Stimulated activated CD8-positive, alpha-beta memory T cell treated with anti-CD3 and anti-CD28 coated beads, Interleukin-4, amount 100 ng/mL, for 4 hours (primary cell): ENCODE measurements at places on chromosomes 7 and 10.

GRCh38 chr10:124699471-124700292 is 44.5 kb downstream of the FAM53B start:
- DNase-seq = no peak

- DNase-seq = no peak
Observed at GRCh38 chr7:6035165-6035564, 4.0 kb downstream of the ANKRD61 start.

DNA sequence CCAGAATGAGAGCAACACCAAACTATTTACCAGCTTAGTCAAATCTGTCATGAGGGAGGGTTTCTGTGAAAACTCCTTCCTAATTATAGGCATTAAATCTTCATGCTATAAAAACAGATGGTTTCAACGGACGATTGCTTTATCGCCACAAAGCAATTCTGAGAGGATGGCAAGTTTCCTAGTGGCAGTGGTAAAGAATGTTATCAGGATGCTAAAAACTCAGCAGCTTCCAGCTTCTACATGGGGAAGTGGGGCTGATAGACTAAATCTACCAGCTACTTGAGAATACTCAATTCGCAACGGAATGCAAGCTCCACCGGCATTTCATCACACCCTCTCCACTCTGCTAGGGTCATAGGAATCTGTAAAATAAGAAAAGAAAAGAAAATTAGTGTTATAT is 41.8 kb downstream of the JCAD start:
- no peak for DNase-seq

DNA sequence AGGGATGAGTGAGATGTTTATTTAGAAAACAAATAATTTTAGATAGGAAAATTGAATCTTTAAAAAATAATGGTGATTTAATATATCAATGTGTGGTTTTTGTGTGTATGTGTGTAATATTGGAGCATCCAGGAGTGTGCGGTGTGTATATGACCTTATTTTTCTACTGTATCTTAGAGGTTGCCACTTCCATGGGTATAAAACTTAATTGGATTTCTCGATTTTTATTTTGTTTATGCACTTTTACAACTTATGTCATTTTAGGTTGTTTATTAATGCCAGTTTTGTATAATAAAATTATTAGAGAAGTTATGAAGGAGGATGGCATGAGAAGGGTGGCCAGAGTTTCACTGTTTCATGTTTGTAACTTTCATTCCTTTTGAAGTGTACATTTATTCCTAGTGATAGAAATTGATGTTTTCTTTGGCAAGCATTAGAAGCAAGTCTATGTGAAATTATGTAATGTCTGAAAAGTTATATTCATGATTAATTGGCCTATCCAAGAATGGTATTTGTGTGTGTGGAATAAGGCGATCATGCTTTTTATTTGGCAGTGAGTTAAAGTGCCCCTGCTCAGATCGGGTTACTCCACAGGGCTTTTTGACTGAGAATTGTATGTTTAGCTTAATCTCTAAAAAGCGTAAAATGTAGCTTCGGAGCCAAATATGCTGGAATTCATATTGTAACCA is 110.3 kb downstream of the KAT6B start:
- no peak for DNase-seq

- DNase-seq = no peak
Observed at GRCh38 chr7:77685233-77685632, 11.0 kb upstream of the RSBN1L start.

- no peak for DNase-seq
Observed at GRCh38 chr7:55427800-55428199, 62.7 kb downstream of the LANCL2 start.

- no peak for DNase-seq
Observed at GRCh38 chr7:90900628-90901356, 304.7 kb downstream of the CDK14 start.

DNA sequence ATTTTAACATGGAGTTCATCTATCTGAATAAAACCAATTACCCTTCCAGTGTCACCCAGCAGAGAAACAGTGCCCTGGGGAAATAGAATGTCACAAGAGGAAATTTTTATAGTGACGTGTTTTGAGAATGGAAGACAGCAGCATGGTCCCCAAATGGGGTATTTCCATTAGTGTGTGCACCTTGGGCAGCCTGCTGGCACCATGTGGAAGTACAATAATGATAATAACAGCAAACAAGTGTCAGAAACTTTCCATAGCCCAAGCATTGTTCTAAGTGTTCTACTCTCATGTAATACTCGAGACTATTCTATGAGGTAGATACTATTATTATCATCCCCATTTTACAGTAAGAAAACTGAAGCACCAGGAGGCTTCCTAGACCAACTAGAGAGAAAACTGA is 2.2 kb upstream of the PDE1C start:
- no peak for DNase-seq

DNA sequence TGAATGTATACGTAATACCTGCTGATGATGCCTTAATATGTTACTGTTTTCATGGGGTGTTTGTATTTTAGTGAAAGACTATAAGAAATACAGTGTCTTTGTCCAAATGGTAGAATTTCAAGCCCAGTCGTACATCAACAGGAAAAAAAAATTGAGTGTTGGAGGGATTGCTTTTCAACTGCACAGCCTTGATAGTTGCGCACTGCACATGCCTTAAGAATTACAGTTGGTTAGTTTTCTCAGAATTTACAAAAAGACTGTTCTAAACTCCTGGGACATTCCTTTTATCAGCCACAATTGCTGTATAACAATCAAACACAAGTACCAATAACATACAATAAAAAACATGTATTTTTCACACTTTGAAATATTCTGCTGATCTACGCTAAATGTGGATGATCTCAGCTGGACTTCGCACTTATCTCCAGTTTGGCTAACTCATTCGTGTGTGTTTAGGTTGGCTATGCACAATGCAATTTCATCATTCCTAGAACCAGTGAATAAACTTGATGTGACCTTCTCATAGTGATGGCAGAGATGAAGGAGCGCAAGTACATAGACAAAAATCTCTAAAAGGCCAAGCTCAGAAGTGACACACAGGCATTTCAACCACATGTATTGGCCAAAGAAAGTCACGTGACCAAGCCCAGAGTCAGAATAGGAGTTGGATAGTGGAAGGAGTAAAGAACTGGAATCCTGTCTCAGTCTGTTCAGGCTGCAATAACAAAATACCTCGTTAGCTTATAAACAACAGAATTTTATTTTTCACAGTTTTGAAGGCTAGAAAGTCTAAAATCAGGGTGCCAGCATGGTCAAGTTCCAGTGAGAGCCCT is 152.3 kb downstream of the IPMK start:
- DNase-seq = no peak

DNA sequence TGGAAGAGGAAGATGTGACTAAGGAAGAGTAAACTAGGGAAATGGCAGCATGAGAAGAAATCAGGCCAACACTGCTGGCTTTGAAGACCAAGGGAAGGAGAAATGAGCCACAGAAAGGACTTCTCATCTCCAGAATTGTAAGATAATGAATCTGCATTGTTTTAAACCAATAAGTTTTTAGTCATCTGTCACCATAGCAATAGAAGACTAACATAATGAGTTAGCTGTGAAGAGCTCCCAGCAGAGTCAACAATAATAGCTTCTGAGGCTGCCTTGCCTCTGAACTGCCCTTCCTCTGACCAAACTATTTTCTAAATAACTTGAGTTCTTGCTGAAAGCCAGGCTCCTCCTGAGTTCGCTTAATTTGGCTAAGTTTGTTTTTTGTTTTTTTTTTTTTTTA is 103.6 kb downstream of the CACNA2D1 start:
- DNase-seq = no peak

- DNase-seq = no peak
Observed at GRCh38 chr10:27730041-27730440, 15.6 kb downstream of the MKX start.

DNA sequence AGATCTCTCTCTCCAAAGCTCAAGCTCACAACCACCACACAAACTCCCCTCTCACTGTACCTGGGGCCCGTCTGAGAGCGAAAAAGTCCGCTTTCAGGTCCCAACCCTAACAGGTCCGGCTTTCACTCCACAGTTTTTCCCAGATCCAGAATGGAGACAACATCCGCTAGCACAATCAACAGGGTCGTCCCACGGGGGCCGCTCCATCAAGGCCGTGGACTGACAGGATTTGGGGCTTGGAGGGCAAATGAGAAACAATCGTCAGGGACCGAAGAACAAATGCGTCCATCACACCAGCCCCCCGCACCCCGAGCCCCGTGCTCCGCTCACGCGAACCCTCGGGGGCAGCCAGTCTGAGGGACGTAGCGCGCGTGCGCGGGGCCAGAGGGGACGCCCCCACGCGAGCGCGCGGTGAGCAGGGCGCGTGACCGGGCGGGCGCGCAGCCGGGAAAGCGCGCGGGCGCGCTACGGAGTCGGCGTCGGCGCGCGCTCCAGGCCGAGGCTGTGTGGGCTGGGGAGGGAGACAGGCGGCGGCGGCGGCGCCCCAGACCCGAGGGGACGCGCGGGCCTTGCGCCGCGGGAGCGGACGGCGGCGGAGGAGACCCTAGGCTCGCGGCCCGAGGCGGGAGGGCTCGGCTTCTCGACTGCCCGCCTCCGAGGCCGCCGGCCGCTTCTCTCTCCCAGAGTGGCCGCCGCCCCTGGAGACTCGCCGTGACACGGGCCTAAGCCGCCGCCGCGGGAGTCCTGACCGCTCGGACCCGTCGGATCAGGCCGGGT is at the start of gene SLK:
Gene SLK (plus strand): TSS at position 470 of the 777 bp plus-strand sequence. CDS start 606 bp downstream, outside the sequence.
- peak; percentile 69 for DNase-seq

DNA sequence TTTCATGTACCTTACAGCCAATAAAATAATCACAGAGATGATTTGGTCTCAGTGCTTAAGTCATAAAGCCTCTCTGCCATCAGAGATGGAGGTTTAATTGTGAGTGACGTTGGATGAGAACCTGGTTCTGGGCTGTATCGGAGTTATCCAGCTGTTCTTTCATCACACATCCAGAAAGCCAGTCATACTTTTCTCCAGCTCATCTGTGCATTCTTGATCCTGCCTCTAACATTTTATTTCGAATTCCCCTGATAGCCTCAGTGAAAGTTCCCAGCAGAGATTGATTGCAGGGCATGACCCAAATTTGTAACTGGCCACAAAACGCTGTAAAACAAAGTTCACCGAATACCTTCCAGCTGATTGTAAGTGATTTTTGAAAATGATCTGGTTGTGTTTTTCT is 212.6 kb upstream of the HABP2 start:
- no peak for DNase-seq

DNA sequence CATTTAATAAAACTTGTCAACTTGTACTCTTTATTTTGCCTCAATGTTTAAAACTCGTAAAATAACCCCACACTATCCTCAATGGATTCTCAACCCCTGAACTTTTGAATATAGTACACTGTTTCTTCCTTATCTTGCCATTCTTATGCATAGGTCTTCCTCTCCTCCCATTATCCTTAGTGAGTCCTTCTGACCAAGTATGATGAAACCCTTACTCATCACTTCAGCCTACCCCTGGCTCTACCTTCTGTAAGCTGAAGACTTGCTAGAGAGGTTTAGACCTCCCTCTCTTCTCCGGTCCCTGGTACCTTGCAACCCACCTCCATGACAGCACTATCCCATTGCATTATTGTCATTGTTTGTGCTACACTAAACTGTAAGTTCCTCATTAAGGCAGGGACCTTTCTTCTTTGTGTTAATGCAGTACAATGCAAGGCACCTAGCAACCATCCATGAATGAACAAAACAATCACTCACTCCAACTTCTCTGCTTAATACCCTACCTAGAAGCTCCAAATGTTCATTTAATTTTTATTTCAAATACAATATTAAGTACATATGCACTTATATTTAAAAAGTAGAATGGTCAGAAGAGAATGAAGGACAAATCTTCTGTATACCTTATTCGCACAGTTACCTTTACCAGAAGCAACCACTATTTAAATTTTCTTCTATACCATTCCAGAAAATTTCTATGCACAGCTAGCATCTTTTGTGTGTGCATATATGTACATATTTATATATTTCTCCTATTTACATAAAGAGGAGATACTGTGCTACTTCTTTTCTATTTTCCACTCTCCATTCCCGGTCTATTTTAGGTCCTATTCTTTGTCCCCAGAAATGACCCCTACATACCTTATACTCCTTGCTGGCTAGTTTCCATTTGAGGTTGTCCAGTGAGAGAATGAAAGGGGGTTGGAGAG is 77.5 kb downstream of the SLC16A9 start:
- no peak for DNase-seq

DNA sequence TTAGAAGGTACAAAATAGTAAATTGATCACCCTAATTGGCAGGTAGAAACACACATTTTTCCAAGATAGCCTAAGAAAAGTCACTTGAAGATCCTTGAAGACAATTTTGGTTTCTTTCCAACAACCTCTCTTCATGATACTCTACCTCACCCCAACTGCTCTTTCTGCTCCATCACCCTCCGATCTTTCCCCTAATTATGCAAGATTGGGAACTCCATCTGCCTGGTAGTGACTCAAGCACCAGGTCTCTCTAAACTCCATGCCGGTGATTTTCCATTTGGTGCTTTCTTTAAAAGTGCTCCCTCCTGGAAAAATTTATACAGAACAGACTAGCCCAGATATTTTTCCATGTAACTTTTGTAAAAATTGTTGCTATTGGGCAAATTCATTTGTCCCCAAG is 1.1 kb upstream of the AKR1B1 start:
- DNase-seq = no peak

DNA sequence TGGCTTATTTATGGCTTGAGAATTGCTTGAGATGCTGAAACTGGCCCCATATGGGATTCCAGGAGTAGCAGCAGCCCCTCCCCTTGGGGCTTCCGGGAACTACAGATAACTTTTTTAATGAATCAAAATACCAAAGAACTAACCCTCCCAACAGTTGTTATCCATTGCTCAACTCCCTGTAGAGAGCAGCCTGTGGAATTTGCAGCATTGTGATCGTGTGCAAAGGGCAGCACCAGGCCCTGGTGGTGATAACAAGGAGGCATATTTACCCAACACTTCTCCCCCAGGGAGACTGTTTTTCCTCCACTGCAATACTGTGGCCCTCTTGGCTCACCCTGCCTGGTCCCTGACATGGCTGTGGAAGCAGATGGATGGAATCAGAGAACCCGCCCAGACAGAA is 196.2 kb downstream of the PLXNA4 start:
- DNase-seq = no peak

- DNase-seq = no peak
Observed at GRCh38 chr7:115721293-115722217, 309.0 kb downstream of the TFEC start.

- DNase-seq = no peak
Observed at GRCh38 chr7:11206177-11206899, 232.7 kb downstream of the PHF14 start.

DNA sequence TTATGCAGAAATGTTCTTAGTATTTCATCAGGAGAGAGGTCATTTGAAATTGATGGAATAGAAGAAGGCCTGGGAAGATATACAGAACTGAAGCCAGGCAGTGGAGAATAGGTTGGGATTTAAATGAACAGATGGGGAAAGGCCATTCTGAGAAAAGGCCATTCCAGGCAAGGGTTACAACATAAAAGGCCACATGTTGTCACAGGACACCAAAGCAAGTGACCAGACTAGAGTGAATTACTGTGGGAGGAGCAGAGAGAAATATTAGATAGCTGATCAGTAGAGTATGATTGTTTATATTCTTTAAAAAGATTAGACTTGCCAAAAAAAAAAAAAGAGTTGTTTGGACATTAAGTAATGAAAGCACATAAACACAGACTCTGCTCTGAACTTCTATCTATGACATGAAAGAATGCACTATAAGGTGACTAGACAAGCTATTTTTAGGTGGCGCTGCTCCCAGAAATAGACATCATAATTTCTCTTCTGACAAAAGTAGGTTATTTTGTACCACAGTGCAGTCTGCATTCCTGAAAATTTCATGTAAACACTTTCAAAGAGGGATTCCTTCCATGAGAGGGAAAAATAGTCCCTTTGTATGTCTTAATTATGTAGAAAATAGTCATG is 55.2 kb upstream of the DKK1 start:
- DNase-seq = no peak

- no peak for DNase-seq
Observed at GRCh38 chr10:86968271-86968993, at the start of gene ADIRF. Gene ADIRF, plus strand, starts transcription at chr10:86968482. Its CDS starts 63 bp downstream, at chr10:86968545.
